ENCODE measurements at places on chromosomes 2 and 18.

DNA sequence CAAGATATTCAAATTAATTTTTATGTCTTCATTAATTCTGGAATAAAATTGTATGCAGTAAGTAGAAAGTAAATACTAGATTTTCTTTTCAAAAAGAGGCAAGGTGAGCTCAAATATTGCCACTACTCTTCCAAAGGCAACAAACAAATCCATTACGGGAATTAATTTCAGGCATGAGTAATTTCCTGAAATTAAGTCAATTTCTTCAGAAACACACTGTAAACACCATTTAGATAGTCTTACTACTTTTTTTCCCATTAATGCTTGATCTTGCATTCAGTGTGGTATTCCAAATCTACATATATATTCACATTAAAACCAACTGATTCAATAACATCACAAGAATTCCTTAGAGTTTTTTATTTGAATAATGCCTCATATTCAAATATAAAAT is 1274.0 kb upstream of the CRIM1 start:
- no peak for DNase-seq

DNA sequence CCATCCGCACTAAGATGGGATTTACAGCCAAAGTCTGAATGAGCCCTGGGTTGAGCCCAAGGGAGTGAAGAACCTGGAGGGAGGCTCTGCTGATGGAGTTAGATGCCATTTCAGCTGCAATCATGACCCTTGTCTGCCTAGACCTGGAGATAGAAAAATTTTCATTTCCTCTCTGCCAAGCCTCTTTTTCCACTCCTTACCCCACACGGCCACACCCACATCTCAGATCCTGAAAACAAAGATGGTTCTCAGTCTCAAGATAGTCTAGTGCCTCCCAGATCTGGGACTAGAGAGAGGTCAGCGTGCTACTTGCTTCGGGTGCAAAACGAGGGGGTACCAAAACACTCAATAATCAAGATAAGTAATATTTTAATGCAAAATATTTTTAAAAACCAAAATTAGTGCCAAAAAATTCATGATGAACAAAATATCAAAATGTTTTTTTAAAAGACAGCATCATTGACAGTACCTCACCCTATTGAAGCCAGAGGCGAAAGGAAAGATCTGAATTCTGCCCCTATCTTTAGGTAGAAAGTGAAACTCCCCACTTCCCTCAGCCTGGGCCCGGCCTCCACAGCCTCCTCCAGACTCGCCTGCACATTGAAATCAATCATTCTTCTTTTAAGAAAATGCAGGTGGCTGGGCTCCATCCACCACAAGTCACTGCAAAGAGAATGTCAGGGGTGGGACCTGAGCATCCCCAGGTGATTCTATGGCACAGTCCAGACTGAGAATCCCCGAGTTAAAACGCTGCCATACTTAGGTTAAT is 57.8 kb upstream of the GPR45 start:
- no peak for DNase-seq

DNA sequence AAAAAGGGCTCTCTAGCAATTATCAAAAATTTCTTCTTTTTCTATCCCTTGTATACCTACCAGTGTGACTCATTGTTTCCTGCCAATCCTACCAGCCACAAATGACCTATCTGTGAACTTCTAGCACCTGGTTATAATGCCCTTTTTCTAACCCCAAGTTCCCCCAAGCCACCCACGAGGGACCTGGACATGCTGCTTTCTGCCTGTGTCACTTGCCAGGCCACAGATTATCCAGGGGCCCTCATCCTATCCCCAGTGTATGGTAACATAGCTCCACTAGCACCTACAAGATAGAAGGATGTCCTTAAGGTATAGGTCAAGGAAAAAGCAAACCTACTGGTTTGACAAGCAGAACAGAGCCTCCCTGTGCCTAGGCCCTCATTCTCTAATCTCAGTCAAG is 26.8 kb downstream of the AAK1 start:
- no peak for DNase-seq

- DNase-seq = no peak
These were observed 22.7 kb upstream of the ATP9B start for GRCh38 chr18:79046522-79046921.

- no peak for DNase-seq
These were observed 2.7 kb downstream of the PER2 start for GRCh38 chr2:238285653-238286082.

DNA sequence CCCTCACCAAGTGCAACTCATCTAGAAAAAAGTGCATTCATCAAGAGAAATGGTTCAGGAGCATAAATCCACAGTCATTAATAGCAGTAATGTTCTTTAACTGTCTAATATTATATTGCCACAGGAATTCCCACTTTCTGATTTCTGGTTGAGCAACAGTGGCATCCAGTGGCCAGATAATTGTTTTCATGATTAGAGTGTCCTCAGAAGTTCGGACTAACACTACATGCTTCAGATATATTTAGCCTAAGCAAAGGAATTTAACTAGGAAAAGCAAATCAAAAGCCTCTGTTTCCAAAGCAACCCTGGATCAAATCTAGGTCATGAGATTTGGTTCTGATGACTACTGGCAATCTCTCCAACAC is 9.8 kb upstream of the ERBB4 start:
- peak; percentile 19 for DNase-seq

Measured in hematopoietic multipotent progenitor cell treated with erythropoietin and hydrocortisone succinate and interleukin-3 and kit ligand, for 6 days (in vitro differentiated cells).